ENCODE measurements at places on chromosomes 5 and 9. TPM values are rescaled to one million over a fixed set of nuclear protein-coding genes. Genes with fewer than 3 reads are reported as not detected.

Gene TMEM8B
- 1.6 TPM for total RNA-seq

Gene QRFP
- total RNA-seq, result not detected

Gene ADRA1B
- total RNA-seq, result 0.37 TPM

Gene PCDHB4
- not detected for total RNA-seq

Gene HACD4
- total RNA-seq, result 3.7 TPM

Gene PPP3R2
- total RNA-seq, result not detected

All from subcutaneous preadipocyte (primary cell).